ENCODE measurements at places on chromosomes 16 and 17. TPM values are rescaled to one million over a fixed set of nuclear protein-coding genes. Genes with fewer than 3 reads are reported as not detected.
A peak's percentile ranks its signal among the peaks of the same experiment; 100 is the strongest.

GRCh38 chr17:74042744-74043486, 160.6 kb upstream of the RPL38 start:
- DNase-seq: peak; percentile 41

- peak; percentile 93 for DNase-seq
These were observed 6.0 kb downstream of the HELZ start for GRCh38 chr17:67238991-67239390.

Gene GRAP
- 0.15 TPM for total RNA-seq

Gene HES7
- total RNA-seq: not detected

DNA sequence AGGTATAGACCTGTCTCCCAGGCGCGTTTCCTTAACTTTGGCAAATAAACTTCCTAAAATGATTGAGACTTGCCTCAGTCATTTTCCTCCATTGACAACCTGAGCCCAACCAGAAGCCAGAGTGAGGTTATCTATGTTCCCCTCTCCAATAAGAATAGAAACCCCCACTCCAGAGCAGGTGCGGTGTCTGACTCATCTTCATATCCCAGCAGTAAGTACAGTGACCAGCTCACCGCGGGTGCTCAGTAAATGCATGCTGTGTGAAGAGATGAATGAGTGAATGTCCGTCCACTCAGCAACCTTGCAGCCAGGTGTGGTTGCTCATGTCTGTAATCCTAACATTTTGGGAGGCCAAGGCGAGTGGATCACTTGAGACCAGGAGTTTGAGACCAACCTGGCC, 19.5 kb upstream of the CD300E start:
- no peak for DNase-seq

GRCh38 chr16:56824331-56824730, 40.7 kb upstream of the SLC12A3 start:
- DNase-seq: no peak

DNA sequence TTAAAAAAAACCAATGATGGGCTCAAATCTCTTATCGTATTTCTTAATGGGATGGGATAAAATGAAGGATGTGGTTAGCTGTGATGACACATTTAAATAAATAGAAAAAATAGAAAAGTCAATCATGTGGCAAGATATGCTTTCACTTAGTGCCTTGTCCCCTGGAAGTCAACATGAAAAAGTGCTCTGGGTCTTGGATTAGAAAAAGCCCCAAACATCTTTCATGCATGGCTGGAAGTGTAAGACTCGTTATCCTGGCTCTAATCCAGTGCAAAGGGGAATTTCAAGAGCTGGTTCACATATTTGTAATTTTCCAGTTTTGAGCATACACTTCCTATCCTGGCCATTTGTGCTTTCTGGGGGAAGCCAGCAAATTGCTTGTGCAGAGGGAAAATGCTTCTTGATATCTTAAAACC, 160.9 kb downstream of the MAP2K6 start:
- DNase-seq: peak; percentile 89

DNA sequence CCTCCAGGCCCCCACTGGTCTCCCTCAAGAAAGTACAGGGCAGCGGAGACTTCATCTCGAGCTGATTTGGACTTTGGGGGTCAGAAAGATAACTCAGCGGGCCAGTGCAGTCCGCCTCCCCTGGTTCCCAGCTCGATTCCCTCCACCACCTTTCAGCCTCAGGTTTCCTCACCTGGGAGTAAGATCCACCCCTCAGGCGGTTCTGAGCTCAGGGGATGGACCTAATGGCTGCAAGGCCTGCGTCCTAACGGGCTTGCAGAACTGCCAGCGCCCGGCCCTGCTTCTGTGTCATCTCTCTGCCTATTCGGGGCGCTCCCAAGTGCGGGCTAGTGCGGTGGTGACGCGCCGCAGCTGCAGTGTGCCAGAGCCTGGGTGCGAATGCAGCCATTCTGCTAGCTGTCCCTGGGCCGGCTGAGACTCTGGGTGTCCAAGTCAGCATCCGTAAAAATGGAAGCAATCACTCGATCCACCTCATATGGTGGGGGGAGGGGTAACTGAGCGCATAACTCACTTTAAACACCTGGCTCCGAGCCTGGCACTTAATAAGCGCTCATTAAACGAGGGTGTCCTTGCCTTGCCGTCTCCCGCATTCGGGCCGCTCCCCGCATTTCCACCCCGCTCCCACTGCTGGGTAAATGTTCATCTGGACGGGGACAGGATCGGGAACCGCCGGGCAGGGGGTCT, 129.6 kb upstream of the LHX1 start:
- no peak for DNase-seq

Gene TRAPPC2L
- total RNA-seq: 22.5 TPM

Gene PDE6G
- total RNA-seq: not detected

DNA sequence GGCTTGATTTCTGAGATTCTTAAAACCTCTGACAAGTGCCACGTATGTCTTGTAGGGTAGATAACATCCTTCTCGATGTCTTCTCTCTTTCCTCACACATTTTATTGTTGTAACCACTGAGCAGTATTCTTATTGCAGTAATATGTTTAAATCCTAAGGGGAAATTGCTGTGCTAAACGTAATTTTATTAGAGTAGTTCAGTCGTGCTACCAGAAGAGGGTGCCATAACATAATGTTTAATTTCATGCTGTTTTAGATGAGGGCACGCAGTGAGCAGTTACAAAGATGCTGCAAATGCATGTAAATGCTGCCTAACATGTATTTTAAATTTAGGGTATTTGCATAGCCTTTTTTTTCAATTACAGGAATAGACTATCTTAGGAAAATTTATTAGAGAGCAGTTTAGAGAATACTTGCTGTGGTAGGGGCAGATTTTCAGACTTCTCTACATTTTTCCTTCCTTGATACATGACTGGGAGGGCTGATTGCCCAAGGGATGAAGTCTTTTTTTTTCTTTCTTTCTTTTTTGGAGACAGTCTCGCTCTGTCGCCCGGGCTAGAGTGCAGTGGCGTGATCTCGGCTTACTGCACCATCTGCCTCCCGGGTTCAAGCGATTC, 51.7 kb downstream of the GAN start:
- DNase-seq: peak; percentile 50

- DNase-seq: no peak
These were observed 581.7 kb downstream of the KCNJ2 start for GRCh38 chr17:70750983-70751382.

- no peak for DNase-seq
These were observed at the start of gene CEMP1 for GRCh38 chr16:2531371-2531695. Gene CEMP1, minus strand, starts transcription at chr16:2531408. Its CDS starts 335 bp downstream, at chr16:2531073.

DNA sequence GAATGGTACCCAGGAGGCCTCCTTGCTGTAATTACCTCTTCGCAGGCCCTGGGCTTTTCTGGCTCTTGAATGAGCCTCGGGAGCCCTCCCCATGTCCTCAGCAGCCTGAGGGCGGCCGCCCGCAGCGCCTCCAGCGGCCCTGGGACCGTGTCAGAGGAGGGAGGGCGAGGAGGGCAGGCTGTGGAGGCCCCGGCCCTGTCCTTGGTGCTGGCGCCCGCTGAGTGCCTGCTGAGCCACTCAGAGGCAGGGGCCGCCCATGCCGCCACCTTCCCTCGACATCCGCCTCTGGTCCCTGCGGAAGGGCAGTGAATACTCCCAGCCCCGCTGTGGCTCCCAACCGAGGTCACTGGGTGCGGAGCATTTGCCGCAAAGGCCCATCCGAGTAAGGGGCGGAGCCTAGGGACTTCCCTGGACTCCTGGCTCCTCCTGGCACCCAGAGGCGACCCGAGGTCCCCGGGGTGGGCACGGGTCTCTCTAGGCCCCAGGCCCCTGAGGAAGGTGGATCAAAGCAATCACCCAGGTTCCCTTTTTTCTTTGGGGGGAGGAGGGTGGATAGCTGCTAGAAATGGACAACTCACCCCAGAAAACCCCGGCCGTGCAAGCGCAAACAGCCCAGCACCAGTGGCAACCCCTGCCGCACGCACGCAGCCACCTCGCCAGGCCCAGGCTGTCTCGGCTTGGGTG, 2.8 kb downstream of the RBFOX3 start:
- no peak for DNase-seq

DNA sequence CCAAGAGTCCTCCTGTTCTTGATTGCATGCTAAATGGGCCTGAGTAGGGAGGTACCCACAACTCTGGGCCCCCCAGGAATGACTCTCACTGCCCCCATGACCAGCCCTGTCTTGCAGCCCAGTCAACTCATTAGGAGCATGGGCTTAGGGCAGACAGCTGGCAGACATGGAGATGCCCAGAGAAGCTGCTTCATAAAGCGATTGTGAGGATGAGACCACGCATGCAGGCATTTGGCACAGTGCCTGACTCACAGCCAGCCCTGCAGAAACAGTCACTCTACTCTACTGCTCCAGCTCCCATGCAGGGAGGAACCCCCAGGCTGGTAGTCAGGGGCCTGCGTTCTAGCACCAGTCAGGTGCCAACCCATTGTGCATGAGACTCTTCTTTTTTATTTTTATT, 8.4 kb upstream of the C16orf82 start:
- no peak for DNase-seq

Gene TPSD1
- total RNA-seq: not detected

Gene KRT12
- not detected for total RNA-seq

- no peak for DNase-seq
These were observed 21.5 kb upstream of the CSNK2A2 start for GRCh38 chr16:58219432-58219831.

Gene HYDIN
- total RNA-seq: 18.7 TPM

- no peak for DNase-seq
These were observed 22.9 kb upstream of the PHAF1 start for GRCh38 chr16:67086822-67087221.

DNA sequence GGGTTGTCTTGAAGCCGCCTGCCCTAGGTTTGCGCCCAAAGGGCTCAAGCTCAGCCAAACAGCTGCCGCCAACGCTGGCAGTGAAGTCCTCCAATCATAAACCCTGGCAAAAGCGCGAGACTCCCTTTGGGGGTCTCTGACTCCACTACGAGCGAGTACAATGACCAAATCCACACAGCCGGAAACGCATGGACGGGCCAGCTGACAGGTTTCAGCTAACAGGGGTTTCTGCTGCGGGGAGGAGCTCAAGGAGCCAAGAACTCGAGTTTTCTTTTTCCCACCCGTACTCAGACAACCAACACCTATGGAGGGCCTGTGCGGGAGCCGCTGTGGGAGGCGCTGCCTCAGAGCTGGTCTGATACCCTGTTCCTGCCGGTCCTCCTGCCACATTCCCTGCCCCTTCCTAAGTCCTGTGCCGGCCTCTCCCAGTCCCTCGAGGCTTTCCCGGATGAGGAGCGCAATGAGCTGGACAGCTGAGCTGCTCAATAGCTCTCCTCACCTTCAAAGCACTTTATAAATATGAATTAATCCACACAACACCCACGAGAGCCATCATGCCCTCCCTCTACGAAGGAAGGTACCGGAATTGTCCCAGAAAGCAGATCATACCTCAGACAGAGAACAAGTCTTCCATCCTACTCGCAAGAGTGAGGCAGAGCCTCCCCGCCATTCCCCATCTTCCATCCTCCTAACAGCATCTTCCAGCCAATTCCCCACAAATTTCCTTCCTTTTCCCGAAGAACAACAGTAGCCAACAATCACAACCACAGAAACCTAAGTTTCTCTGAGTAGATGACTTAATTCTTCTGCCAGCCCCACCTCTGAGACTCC, 6.1 kb downstream of the ABR start:
- no peak for DNase-seq

Gene CMTM2
- total RNA-seq: not detected

DNA sequence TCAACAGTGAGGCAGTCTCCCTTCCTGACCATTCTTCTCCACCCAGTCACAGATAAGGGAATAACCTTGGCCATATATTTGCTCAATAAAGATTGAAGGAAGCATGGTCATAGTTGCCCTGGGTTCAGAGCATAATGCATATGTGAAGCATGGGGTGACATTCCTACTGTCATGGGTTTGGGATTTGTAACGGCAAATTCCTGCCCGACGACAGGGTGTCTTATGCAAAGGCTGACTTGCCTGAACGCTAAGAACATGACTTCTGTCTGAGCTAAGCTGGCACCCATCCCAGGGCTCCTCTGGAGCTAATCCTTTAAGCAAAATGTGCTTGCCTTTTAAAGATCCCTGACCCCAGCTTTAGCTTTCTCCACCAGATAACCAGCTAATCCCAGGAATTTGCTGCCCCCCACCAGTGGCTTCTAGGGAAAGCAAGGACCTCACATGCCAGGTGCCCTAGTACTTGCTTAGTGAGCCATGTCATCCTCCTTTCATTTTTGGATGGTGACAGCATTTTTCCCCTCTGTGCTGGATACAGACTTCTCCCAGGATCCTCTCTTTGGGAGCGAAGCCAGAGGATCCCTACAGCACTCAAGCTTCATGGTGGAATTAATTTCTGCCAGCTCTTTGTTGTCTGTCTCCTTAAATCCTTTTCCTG, 11.7 kb downstream of the SLC7A6OS start:
- peak; percentile 38 for DNase-seq

Gene FMNL1
- total RNA-seq: 7.5 TPM

Gene XYLT1
- total RNA-seq: under 0.01 TPM

GRCh38 chr16:46772463-46772862, 24.3 kb upstream of the MYLK3 start:
- DNase-seq: no peak

Gene TNFRSF12A
- total RNA-seq: 480 TPM

Gene ST6GALNAC2
- 3.5 TPM for total RNA-seq

Gene GEMIN4
- 15.2 TPM for total RNA-seq

Gene SLC16A13
- 0.99 TPM for total RNA-seq

DNA sequence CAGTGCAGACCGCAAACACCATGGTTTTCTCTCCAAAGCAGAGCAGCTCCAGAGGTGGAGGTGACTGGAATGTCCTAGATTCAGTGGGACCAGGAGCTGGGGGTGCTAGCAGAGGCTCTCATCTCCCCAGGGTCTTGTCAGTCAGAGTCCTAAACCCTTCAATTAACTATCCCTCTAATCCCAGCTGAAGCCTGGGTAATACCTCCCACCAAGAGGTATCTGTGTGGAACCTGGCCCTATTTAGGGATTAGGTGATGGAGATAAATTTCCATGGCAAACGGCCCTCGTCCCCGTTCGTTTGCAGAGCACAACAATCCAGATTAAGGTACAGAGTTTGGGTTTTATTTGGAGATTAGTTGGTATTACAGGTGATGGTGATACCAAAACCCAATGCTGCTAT, 1.8 kb downstream of the SEBOX start:
- no peak for DNase-seq

Gene HIC1
- total RNA-seq: 1.0 TPM

GRCh38 chr16:17939122-17939536, 397.4 kb downstream of the NPIPA8 start:
- DNase-seq: no peak

Gene AIPL1
- not detected for total RNA-seq

- no peak for DNase-seq
These were observed 23.2 kb downstream of the COTL1 start for GRCh38 chr16:84594725-84595038.

DNA sequence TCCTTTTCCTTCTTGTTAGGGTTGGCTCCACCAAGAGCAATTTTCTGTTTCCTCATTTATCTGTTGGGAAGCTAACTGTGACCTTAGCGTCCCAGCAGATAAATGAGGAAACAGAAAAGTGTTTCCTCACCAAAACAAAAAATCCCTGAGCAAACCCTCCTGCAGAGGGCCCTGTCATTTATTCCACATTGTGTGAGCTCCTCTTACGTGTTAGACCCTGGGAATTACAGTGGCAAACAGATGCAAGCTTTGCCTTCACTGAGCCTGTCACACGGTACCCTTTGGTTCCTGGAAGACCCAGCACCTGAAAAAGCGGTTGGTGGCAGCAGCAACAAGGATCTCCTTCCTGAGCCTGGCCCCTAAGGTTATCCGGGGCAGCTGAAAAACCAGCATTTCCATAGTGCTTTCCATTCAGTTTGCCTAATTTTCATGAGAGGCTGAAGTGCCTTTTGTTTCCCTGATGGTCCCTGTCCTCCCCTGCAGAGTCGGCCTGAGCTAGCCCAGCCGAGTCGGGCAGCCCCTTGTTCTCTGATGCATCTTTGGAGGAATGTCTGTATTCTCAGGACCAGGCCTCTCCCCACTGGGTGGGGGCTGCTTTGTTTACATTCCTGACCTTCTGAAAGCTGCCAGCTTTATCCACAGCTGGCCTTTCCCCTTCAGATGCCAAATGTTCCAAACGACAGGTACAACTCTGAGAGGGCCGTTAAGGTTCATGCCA, 34.7 kb downstream of the YPEL2 start:
- peak; percentile 48 for DNase-seq

Gene LRRC75A
- total RNA-seq: under 0.01 TPM
